ENCODE measurements at places on chromosomes 1 and 21. TPM values are rescaled to one million over a fixed set of nuclear protein-coding genes. Genes with fewer than 3 reads are reported as not detected.

MAP1LC3C gene
- total RNA-seq, result not detected

RGS4 gene
- not detected for total RNA-seq

C2CD4D gene
- total RNA-seq, result 2.3 TPM

ACTL8 gene
- total RNA-seq, result not detected

GBP7 gene
- total RNA-seq, result 0.12 TPM

NEXN gene
- total RNA-seq, result 1.7 TPM

PRDM16 gene
- 0.05 TPM for total RNA-seq

CLDN17 gene
- not detected for total RNA-seq

DENND2D gene
- total RNA-seq, result 213 TPM

PROK1 gene
- total RNA-seq, result not detected

SLC2A5 gene
- not detected for total RNA-seq

DENND2C gene
- 0.31 TPM for total RNA-seq

CPLANE2 gene
- total RNA-seq, result 4.0 TPM

IFI16 gene
- 288 TPM for total RNA-seq

SLC45A1 gene
- total RNA-seq, result 0.74 TPM

FCRLB gene
- total RNA-seq, result 0.10 TPM

TFF2 gene
- total RNA-seq, result not detected

TMEM240 gene
- total RNA-seq, result not detected

REN gene
- total RNA-seq, result not detected

RBM11 gene
- 4.9 TPM for total RNA-seq

SLC16A4 gene
- total RNA-seq, result 0.37 TPM

NBPF26 gene
- 24.9 TPM for total RNA-seq

GOLT1A gene
- not detected for total RNA-seq

MYBPH gene
- total RNA-seq, result not detected

CRYBG2 gene
- total RNA-seq, result 0.72 TPM

CATSPERE gene
- 0.17 TPM for total RNA-seq

SYPL2 gene
- total RNA-seq, result not detected

NPHS2 gene
- not detected for total RNA-seq

VAV3 gene
- 1.3 TPM for total RNA-seq

GPR157 gene
- 2.3 TPM for total RNA-seq

LRRC53 gene
- total RNA-seq, result not detected

FAM3B gene
- not detected for total RNA-seq

CSF1 gene
- 13.5 TPM for total RNA-seq

CADM3 gene
- not detected for total RNA-seq

SUSD4 gene
- 1.8 TPM for total RNA-seq

FAM78B gene
- not detected for total RNA-seq

FCGR3A gene
- total RNA-seq, result not detected

CALML6 gene
- 0.86 TPM for total RNA-seq

ANKRD45 gene
- not detected for total RNA-seq
